ENCODE measurements at places on chromosomes 3 and 15. TPM values are rescaled to one million over a fixed set of nuclear protein-coding genes. Genes with fewer than 3 reads are reported as not detected.

Gene SKOR1
- 0.30 TPM for total RNA-seq

Gene MEGF11
- not detected for total RNA-seq

Gene MORC1
- not detected for total RNA-seq

Gene ADAMTS17
- total RNA-seq, result 4.7 TPM

Gene KNL1
- total RNA-seq, result 0.99 TPM

Gene ABHD14A
- total RNA-seq, result 24.5 TPM
